ENCODE measurements at places on chromosomes 3 and 15. TPM values are rescaled to one million over a fixed set of nuclear protein-coding genes. Genes with fewer than 3 reads are reported as not detected.

GRCh38 chr15:48940508-48940907, 23.2 kb downstream of the SHC4 start:
- no peak for DNase-seq

Gene ZCWPW2
- 0.31 TPM for total RNA-seq

Gene SLC51A
- total RNA-seq: 5.6 TPM

DNA sequence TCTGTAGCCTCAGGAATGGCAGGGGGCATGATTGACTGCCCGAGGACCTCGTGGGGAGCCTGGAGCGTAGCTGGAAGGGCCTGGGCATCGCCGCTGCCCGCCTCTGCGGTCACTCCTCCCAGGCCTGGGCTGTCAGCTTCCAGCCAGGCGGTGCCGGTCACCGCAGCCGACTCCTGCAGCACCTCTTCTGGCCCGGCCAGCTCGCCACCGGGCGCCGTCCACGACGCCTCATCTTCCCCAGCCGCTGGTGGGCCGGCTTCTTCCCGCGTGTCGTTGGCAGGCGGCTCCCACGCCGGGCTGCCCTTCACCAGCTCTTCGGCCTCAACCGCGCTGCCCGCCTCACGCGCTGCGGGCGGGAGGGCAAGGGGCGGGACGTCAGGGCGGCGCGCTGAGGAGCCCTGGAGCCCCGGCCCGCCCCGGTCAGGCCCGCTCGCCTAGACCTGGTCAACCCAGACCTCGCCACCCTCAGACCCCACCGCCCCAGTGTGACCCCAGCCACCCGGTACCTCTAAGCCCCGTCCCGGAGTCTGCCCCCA, 1.0 kb downstream of the CSPG5 start:
- peak; percentile 46 for DNase-seq

DNA sequence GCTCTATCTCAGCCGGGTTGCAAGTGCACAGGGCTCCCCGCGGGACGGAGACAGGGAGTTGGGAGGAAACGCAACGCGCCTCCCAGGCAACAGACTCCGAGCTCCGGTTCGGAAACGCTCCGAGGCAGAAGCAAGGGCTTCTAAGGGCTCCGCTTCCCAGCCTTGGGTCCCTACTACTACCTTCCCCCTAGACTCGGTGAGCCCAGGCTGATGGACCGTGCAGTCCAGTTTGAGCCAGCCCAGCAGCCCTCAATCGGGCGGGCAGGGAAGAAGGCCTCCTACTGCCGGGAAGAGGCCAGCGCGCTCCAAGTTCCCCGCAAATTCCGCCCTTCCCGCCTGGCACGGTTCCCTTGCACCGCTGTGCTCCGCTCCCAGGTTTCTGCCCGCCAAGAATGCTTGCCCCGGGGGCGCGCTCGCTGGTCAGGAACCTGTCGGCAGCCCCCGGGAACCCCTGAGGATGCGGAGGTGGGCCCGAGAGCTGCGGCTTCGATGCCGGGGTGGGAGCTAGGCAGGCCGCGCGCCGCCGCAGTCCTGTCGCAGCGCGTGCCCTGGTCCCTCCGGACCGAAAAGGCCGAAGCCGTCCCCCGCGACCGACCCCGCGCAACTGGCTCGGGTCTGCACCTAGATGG, 728 bp downstream of the TRANK1 start:
- DNase-seq: peak; percentile 68

DNA sequence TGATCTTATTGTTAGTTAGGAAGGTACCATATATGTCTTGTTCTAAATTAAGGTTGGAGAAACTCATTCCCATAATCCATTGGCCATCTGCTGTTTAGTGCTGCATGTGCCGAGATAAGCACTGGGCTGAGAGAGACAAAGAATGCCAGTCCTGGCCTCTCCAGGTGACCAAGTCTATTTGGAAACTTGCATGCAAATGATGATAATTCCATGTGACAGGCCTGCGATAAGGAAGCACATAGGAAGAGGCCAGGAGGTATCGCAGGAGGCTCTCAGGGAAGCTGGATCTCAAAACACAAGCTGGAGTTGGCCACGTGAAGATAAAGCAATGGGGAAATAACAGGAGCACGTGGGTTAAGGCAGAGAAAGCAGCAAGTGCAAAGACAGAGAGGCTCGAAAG, 39.7 kb downstream of the MYO5C start:
- no peak for DNase-seq

- DNase-seq: peak; percentile 55
These were observed 26.9 kb upstream of the THRB start for GRCh38 chr3:24521420-24522145.

- DNase-seq: no peak
These were observed 69.2 kb upstream of the MFGE8 start for GRCh38 chr15:88982304-88982945.

- DNase-seq: no peak
These were observed 3.0 kb upstream of the CALML4 start for GRCh38 chr15:68208136-68208535.

DNA sequence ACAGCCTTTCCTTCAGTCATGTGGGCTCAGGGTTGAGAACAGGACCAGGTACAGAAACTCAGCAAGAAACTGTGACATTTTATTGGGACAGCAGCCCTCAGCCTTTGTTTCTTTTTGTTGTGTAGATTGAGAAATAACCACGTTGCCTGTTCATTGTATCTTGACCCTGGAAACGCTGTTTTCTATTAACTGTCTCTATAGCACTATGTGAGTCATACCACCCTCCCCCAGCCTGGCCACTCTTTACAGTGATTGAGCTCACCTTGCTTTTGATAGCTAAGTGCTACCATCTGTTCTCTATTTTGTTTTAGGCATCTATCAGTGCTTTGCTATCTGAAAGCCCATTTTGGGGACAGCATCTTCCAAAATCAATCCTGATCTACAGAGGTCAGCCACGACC, 127.9 kb downstream of the CD47 start:
- DNase-seq: no peak

Gene FBXO22
- 59.2 TPM for total RNA-seq

Gene TF
- 0.18 TPM for total RNA-seq

Gene GOLGA8J
- total RNA-seq: not detected

Gene IQCF5
- not detected for total RNA-seq

Gene FGF12
- 5.1 TPM for total RNA-seq

- DNase-seq: no peak
These were observed 237.8 kb downstream of the OPA1 start for GRCh38 chr3:193830791-193831191.

Gene TMEM202
- not detected for total RNA-seq

GRCh38 chr3:128276146-128276435, 122.8 kb downstream of the EEFSEC start:
- peak; percentile 19 for DNase-seq

- no peak for DNase-seq
These were observed 9.3 kb upstream of the C15orf61 start for GRCh38 chr15:67511606-67512005.

- DNase-seq: no peak
These were observed 10.8 kb downstream of the ZWILCH start for GRCh38 chr15:66515901-66516322.

- no peak for DNase-seq
These were observed 1032.4 kb downstream of the MCTP2 start for GRCh38 chr15:95263751-95264150.

- DNase-seq: no peak
These were observed 55.6 kb downstream of the SMAD3 start for GRCh38 chr15:67120839-67121643.

Gene ONECUT1
- 14.1 TPM for total RNA-seq

Gene MYD88
- total RNA-seq: 34.2 TPM

Gene POPDC2
- 0.37 TPM for total RNA-seq

DNA sequence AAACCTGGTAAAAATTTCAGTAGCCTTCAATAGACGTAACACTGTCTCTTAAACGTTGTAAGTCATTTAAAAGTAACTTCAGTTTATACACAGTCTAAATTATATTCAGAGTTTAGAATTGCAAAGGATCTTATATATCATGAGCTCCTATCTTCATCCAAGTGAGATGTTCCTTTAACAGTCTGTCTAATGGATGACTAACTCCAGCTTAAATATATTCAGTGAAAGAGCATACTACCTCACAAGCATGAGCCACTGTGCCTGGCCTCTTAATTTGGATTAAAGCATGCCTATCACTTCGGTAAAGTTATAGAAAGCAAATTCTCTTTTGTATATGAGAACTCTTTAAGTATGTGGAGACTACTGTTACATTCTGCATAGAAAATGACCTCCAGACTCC, 7.0 kb downstream of the FYTTD1 start:
- DNase-seq: no peak

DNA sequence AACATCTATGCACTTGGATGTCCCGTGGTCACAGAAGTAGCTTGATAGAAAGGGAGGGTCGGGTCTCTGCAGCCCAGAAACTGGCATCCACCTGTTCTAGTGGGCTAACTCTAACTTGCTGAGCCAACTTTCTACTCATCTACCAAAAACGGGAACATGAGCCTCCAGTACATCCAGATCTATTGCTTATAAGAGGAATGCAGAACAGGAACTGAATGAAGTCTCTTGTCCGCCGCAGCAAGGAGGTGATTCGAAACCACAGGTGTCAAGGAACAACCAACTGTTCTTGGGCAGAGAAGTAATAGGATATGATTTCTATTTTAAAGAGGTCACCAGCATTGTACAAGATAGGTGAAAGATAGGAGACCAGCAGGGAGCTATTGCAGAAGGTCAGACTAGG, 17.9 kb downstream of the TERC start:
- no peak for DNase-seq

- no peak for DNase-seq
These were observed 61.4 kb upstream of the CLDN18 start for GRCh38 chr3:137948400-137949072.

Gene SEMA5B
- total RNA-seq: 9.4 TPM

- DNase-seq: no peak
These were observed 577.0 kb upstream of the ARRDC4 start for GRCh38 chr15:97383516-97383915.

DNA sequence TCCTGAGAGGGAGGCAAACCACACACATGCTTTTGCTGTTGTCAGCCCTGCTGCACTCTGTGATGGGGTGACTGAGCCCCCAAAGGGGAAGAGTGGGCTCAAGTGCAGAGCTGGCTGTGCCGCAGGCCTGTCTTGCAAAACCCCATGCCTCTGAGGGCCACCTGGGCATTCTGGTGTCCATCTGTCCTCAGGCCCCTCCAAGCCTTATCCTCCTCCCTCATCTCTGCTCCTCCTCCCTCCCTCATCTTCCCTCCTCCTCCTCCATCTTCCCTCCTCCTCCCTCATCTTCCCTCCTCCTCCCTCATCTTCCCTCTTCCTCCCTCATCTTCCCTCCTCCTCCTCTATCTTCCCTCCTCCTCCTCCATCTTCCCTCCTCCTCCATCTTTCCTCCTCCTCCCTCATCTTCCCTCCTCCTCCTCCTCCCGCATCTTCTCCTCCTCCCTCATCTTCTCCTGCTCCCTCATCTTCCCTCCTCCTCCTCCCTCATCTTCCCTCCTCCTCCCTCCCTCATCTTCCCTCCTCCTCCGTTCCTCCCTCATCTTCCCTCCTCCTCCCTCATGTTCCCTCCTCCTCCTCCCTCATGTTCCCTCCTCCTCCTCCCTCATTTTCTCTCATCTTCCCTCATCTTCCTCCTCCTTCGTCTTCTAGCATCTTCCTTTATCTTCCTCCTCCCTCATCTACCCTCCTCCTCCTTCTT, 40.6 kb downstream of the CHDH start:
- DNase-seq: no peak

- DNase-seq: no peak
These were observed 42.9 kb downstream of the IGSF11 start for GRCh38 chr3:118991775-118992174.

- DNase-seq: no peak
These were observed 187.7 kb upstream of the SLC24A5 start for GRCh38 chr15:47932951-47933641.

GRCh38 chr3:60399292-60399691, 852.0 kb downstream of the FHIT start:
- DNase-seq: no peak

GRCh38 chr3:179133575-179133974, 14.6 kb upstream of the PIK3CA start:
- no peak for DNase-seq

DNA sequence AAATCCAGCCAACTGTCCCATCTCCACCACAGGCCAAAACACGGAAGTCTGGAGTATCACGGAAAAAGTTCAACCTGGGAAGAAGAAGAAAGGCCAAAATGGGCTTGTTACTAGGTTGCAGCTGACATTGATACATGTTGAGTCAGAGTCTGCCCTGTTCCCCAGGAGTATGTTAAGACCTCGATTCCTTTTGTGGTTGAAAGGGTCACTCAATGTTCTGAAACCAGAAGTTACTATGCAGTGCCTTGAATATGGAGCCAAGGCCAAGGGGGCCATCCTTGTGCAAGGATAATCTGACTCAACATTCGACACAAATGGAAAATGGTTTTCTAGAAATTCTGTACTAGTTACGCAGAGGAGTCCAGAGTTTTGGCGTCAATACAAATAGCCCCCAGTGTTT, 104.2 kb downstream of the DGKG start:
- no peak for DNase-seq
